ENCODE measurements at places on chromosomes 5 and 9.
A peak's percentile ranks its signal among the peaks of the same experiment; 100 is the strongest.

GRCh38 chr9:130268521-130269211, 3.1 kb downstream of the HMCN2 start:
- H3K4me1 ChIP-seq: peaks cover 23% of the 10 kb centered on the region
- H3K36me3 ChIP-seq: no peaks in the 10 kb centered on the region
- no peak overlapping the region for H3K4me3 ChIP-seq
- DNase-seq: no peak

DNA sequence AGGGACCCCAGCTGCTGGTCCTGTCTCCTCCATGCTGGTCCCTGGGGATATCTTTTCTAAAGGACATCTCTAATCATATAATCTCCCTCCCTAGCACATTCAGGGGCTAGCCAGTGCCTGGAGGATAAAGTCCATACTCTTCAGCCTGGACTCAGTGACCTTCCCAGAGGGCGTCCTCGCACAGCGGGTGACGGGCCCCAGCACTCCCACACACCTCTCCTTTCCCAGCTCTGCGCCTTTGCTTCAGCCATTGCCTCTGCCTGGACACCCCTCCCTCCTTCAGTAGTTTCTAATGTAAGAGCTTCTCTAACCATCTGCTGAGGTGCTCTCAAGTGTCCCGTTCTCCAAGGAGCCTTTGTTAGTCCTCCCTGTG, 15.2 kb upstream of the TNIP1 start:
- H3K27ac ChIP-seq: peak overlapping the region; percentile 95
- H3K4me3 ChIP-seq: no peak overlapping the region
- DNase-seq: no peak
- H3K4me1 ChIP-seq: peaks cover 28% of the 10 kb centered on the region
- H3K36me3 ChIP-seq: no peaks in the 10 kb centered on the region

- H3K27ac ChIP-seq: no peak overlapping the region
- H3K4me1 ChIP-seq: no peaks in the 10 kb centered on the region
- H3K27me3 ChIP-seq: no peaks in the 10 kb centered on the region
Measured at GRCh38 chr9:123757960-123758359, 172.0 kb downstream of the DENND1A start.

GRCh38 chr5:57508211-57508610, 25.6 kb upstream of the ACTBL2 start:
- H3K27ac ChIP-seq: no peak overlapping the region
- H3K36me3 ChIP-seq: no peaks in the 10 kb centered on the region

DNA sequence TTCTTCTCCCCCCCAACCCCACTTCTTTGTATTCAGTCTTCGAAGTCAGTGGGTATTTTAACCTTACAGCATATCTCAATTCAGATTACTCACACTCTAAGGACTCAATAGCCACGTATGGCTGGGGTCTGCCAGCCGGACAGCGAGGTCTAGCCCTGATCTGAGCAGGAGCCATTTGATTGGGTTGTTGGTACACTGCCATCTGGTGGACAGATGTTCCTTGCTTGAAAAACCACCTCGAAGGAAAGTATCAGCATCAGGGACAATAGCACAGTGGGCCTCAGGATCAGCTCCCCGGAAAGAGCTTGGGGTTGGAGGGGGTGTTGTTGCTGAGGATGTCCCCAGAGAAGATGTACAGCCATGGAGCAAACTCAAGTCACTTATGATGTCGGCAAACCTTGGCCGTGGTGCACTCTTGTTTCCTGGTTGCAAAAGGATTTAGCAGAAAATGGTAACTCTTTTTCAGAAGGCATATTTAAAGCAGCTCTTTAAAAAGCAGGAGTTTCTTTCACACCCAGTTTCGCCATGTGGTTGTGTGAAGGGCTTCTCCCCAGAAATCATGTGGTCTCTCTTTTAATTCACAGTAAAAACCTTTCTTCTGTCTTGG, 31.7 kb upstream of the KCNMB1 start:
- peak; percentile 56 for DNase-seq
- no peaks in the 10 kb centered on the region for H3K36me3 ChIP-seq
- no peaks in the 10 kb centered on the region for H3K4me1 ChIP-seq
- H3K27ac ChIP-seq: no peak overlapping the region
- H3K27me3 ChIP-seq: peaks cover 24% of the 10 kb centered on the region
- no peak overlapping the region for H3K4me3 ChIP-seq

All from left lung (tissue), 14 donors.